ENCODE measurements at places on chromosomes 5 and 9.

DNA sequence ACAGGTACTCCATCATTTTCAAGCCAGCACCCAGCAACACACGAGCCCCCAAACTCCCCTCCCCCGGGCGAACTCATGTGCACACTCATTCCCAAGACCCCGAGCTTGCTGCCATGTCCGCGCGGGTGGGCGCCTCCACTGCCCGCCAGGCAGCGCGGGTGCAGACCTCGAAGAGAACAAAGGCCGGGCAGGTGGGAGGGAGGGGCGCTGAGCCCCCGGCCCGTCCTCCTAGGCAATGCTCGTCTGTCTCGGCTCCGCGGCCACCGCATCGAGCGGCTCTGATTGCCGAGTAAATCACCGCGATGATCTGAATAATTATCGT, 47.1 kb upstream of the PSD2 start:
- no peaks in the 10 kb centered on the region for H3K36me3 ChIP-seq
- H3K27me3 ChIP-seq = peaks cover 33% of the 10 kb centered on the region
- H3K27ac ChIP-seq = no peak overlapping the region
- H3K4me1 ChIP-seq = peaks cover 18% of the 10 kb centered on the region
- H3K4me3 ChIP-seq = no peak overlapping the region

DNA sequence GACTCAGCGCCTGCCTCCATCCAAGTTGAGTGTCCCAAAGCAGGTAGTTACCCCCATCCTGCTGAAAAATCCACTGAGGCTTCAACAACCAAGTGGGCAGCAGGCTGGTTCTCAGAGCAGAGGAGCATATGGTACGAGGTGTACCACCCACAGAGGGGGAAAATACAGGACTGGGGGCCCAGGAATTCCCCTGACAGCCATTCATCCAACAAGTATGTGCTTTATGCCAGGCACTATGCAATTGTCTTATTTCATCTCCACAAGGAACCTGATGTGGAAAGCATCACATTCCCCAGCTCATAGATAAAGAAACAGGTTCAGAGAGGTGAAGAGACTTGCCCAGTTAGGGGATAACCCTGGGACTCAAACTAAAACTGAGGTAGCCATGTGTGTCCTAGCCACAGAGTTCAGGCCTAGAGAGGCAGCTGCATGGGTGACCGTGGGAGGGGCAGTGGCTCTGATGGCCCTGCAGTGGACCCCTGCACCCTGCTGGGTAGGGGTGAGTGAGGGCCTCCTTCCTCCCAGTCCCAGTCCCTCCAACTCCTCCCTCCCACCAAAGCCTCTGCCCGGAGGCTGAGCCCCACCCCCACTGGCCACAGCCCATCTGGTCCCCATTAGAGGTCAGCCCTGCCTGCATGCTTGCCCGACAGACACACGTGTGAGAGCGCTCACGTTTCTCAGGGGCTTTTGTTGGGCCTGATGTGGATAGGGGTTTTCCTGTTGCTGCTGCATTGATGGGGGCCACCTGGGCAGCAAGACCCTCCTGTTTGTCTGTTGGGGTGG, 11.5 kb downstream of the PDLIM4 start:
- H3K36me3 ChIP-seq = peaks cover 5% of the 10 kb centered on the region
- H3K27me3 ChIP-seq = no peaks in the 10 kb centered on the region
- H3K4me1 ChIP-seq = peaks cover 31% of the 10 kb centered on the region
- DNase-seq = no peak
- H3K27ac ChIP-seq = no peak overlapping the region

DNA sequence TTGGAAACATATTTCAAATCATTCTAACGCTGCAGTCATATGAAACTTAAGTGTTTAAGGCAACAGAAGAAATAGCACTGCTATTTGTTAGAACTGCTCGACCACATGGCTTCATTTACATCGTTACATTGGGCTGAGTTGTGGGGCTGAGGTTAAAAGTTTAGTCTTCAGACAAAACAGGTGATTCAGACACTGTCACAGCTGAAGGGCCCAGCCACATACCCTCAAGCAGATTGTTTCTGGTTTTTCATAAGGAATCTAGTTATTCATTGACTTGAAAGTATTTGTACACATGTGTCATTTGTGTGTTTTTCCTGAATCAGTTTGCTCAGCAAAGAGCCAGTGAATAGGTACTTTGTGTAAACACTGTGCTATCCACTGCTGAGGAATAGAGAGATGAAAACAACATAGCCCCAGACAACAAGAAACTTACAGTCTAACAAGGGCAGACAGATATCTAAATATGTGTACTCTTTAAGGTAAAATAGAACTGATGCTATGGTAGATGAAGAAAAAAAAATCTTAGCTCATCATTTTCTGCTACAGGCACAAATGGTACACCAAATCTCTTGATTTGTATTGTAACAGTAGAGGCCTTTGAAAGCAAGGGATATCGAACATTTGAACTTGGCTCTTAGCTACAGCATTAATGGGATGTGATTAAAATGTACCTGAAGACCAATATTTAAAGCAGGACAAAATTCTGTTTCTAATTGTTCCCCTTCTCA, 357.6 kb upstream of the RPS23 start:
- H3K4me3 ChIP-seq = no peak overlapping the region
- H3K4me1 ChIP-seq = peaks cover 5% of the 10 kb centered on the region
- H3K27ac ChIP-seq = no peak overlapping the region
- no peaks in the 10 kb centered on the region for H3K36me3 ChIP-seq

GRCh38 chr5:1048861-1049838, 40.5 kb downstream of the NKD2 start:
- H3K27ac ChIP-seq = no peak overlapping the region
- no peak for DNase-seq
- peaks cover 5% of the 10 kb centered on the region for H3K36me3 ChIP-seq
- H3K27me3 ChIP-seq = no peaks in the 10 kb centered on the region

DNA sequence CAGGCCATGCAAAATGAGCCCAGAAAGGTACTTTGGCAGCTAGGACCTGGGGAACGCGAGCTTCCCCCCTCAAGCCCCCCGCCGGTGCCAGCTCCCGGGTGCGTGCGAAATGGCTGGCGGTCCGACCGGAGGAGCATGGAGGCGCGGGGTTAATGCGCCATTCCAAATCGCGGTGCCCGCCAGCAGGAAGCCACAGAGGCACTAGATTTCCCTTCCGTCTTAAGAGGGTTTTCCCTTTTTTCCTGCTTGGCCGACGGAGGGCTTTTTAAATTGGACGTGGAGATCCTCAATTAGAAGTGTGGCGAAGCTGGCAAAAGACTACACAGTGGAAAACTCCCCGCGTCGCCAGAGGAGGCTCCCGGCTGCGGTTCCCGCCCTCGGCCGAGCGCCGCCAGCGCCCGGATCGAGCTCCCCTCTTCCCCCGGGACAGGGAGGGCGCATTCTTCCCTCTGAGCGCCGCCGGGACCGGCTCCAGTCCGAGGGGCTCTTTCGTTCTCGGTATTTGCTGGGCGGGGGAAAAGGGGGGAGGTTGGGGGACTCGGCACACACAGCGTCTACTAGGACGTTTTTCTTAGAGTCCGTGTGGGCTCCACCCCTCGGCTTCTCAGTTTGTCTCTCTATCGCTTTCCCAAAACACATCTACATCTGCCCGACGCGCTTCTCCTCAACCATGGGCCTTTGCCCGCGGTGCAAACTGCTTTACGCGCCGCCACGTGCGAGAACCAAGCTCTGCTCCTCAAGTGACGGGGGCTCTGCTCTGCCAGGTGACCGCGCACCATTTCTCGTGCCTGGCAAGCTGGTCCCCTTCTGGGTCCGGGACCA, 3.0 kb downstream of the GDNF start:
- peak overlapping the region; percentile 1 for H3K4me3 ChIP-seq
- H3K4me1 ChIP-seq = peaks cover 24% of the 10 kb centered on the region
- H3K36me3 ChIP-seq = no peaks in the 10 kb centered on the region
- DNase-seq = peak; percentile 16
- peaks cover 96% of the 10 kb centered on the region for H3K27me3 ChIP-seq

DNA sequence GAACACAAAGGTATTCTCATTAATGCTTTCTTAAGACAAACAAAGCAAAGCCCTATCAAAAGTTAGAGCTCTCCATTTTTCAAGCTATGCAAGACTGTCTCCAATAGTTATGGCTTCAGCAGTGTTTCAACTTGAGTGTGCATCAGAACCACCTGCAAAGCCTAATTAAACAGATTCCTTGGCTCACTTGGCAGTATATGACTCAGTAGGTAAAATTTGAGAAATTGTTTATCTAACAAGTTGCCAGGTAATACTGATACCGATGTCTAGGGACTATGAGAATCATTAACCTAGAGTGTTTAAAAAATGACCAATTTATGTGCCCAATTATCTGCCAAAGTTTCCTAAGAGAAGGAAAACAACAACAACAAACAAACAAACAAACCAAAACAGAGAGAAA, 60.3 kb upstream of the PARP8 start:
- H3K4me3 ChIP-seq = no peak overlapping the region
- no peaks in the 10 kb centered on the region for H3K4me1 ChIP-seq
- no peaks in the 10 kb centered on the region for H3K36me3 ChIP-seq
- no peaks in the 10 kb centered on the region for H3K27me3 ChIP-seq
- H3K27ac ChIP-seq = no peak overlapping the region

GRCh38 chr9:70152350-70152749, 106.4 kb upstream of the SMC5 start:
- no peaks in the 10 kb centered on the region for H3K36me3 ChIP-seq
- no peak for DNase-seq
- no peak overlapping the region for H3K27ac ChIP-seq
- no peak overlapping the region for H3K4me3 ChIP-seq

DNA sequence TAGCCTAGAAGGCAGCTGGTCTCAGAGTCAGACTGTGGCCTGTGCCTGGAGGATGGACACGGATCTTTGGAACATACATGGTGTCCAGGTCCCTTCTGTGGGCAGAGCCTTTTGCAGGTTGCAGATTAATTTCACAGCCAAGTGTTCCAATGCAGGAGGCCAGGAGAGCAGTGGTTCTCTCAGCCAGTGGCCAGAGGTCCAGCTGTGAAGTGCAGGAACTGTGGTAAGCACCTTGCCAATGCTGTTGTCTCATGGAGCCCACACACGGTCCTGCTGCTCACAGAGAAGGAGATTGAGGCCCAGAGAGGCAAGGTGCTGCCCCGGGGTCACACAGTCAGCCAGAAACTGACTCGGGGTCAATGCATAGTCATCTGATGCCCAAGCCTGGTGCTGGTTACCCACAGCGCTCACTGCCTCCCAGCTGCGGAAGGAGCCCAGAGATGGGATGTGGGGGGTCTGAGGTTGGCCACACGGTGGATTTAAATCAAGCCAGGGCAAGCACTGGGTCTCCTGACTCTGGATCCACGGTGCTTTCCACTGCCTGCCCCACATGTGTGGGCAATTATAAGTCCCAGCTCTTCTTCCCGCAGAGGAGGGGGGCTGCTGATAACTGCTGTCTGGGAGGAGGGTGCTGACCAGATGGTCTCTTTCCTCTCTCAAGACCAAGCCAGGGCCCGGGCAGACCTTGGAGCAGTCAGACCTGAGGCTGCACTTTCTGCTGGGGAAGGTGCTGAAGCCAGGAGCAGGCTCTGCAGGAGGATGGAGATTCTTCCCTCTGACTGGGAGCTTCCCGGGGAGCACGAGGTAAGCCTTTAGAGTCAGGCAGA, 2.8 kb downstream of the PDGFRB start:
- no peaks in the 10 kb centered on the region for H3K36me3 ChIP-seq
- H3K4me3 ChIP-seq = no peak overlapping the region
- DNase-seq = no peak
- peaks cover 5% of the 10 kb centered on the region for H3K4me1 ChIP-seq
- peaks cover 7% of the 10 kb centered on the region for H3K27me3 ChIP-seq

GRCh38 chr9:4839470-4839912, 46.7 kb downstream of the RCL1 start:
- DNase-seq = no peak
- H3K4me3 ChIP-seq = no peak overlapping the region
- no peaks in the 10 kb centered on the region for H3K36me3 ChIP-seq
- H3K4me1 ChIP-seq = peaks cover 6% of the 10 kb centered on the region
- H3K27ac ChIP-seq = no peak overlapping the region
- H3K27me3 ChIP-seq = no peaks in the 10 kb centered on the region

DNA sequence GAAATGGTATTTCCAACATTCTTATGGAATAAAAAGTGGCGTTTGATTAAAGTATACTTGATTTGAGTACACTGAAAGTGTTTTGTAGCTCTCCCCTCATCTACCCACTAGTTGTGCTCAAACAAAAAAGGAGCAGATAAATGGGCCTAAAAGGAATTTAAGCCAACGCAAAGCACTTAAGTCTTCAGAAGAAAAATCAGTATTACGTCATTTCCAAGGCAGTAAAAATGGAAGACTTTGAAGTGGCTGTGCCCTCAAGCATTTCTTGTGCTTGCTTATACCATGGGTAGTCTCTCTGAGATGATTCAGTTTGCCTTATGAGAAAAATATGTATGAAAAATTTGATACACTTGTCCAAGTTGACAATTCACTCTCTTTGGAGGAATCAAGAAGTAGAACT, 279.9 kb upstream of the CD180 start:
- H3K27ac ChIP-seq = no peak overlapping the region
- no peak for DNase-seq
- H3K36me3 ChIP-seq = no peaks in the 10 kb centered on the region
- no peak overlapping the region for H3K4me3 ChIP-seq

DNA sequence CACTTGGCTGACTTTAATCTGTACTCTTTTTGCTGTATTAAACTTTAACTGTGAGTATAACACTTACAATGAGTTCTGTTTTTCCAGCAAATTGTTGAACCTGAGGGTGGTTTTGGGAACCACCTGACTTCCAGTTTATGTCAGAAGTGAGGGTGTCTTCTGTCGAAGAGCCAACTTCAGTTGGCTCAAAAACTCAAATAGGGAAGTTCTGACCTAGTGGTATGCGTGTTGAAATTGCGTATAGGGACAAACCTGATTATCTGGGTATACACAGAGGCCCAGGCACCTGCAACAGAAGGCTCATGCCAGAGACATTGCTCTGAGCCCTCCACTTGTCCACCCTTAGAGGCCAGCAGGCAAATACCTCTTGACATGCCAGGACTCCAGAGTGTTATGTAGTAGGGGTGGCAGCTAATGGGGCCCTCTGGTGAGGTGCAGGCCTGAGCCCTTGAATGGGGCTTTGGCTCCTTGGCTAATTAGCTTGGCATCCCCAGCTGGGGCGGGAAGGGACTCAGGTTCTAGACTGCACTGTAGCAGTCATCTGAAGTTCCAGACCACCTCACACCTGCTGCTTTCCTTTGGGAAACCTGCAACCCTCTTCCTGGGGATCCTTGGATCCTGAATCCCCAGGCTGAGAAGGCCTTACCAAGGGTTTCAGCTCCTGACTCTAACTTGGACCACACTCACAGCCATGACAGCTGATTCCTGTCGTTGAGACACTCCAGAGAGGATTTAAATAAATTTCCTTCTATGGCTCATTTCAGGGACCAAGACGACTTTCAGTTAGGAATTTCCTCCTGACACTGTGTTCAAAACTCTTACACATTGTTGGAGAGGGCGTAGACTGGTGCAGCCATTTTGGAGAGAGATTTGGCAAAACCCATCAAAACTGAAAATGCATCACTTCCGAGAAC, 189.6 kb downstream of the HSPA4 start:
- no peaks in the 10 kb centered on the region for H3K36me3 ChIP-seq
- H3K4me1 ChIP-seq = peaks cover 21% of the 10 kb centered on the region
- peak overlapping the region; percentile 77 for H3K27ac ChIP-seq
- H3K27me3 ChIP-seq = no peaks in the 10 kb centered on the region
- DNase-seq = no peak

- no peaks in the 10 kb centered on the region for H3K4me1 ChIP-seq
- no peak overlapping the region for H3K4me3 ChIP-seq
- no peaks in the 10 kb centered on the region for H3K36me3 ChIP-seq
- no peak for DNase-seq
These were observed 43.1 kb upstream of the ELL2 start for GRCh38 chr5:96004754-96005153.

All from endothelial cell of umbilical vein (primary cell).